ENCODE measurements at places on chromosomes 11 and 22.

DNA sequence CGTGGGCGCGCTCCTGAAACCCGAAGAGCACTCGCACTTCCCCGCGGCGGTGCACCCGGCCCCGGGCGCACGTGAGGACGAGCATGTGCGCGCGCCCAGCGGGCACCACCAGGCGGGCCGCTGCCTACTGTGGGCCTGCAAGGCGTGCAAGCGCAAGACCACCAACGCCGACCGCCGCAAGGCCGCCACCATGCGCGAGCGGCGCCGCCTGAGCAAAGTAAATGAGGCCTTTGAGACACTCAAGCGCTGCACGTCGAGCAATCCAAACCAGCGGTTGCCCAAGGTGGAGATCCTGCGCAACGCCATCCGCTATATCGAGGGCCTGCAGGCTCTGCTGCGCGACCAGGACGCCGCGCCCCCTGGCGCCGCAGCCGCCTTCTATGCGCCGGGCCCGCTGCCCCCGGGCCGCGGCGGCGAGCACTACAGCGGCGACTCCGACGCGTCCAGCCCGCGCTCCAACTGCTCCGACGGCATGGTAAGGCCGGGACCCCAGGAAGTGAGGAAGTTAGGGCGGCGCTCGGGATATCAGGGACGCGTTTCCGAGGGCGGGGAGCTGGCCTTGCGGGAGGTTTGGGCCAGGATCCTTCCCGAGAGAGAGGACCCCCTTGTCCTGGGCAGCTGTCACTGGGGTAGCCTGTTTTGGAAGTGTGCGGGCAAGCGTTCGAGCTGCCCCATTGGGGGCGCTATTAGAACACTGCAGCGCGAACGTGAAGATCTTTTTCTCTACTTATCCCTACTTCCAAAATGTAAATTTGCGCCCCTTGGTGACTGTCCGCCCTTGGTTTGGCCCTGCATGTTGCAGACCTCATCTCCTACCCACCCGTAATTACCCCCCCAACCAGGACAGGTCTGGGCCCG lies 796 bp downstream of the MYOD1 start:
- DNase-seq = no peak

DNA sequence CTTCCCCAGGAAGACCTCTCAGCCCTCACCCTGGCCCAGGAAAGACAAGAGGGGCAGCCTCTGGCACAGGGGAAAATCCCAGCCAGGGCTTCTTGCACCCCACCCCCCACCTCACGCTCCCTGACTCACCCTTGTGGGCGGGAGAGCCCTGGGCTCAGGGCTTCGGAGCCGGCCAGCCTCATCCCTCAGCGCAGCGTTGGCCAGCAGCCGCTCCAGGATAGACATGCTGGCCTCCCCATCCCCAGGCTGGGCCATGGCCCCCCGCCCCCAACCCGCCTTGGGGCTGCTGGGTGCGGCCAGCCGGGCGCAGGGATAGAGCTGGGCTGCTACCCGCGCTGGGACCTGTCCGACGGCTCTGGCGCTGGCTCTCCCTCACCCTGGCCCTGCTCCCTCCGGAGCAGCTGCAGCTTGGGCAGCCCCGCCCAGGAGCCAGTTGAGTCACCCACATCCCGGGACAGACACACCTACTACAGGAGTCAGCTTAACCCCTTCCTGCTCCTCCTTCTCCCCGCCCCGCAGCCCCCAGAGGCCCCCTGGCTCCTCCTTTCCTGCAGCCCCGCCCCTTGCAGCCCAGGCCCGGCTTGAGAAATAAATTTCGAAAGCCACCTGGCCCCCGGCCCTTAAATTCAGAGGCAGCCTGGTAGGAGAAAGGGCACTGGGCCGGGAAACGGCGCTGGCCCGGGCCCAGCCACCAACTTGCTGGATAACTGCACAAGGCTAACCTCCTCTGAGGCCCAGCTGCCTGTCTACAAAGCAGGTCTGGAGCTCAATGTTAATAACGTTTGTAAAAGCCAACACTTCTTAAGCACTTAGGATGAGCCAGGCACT lies 13.4 kb downstream of the TNKS1BP1 start:
- no peak for DNase-seq

DNA sequence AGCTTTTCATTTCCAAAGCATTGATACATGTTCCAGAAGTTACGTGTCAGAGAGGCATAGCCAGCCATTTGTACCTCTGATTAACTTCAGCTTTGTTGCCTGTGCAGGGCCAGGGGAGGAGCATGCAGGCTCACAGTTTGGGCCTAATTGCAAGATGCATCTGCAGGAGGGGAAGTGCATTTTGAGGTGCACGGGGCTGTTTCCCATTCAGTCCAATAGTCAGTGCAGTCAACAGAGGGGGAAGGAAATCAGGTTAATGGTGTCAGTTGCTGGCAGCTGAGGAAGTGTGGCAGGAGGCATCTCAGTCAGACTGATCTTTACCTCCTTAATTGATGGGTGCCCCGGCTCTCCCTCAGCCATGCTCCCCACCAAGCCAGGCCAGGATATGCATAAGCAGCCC lies 39.3 kb downstream of the ABCC8 start:
- no peak for DNase-seq

DNA sequence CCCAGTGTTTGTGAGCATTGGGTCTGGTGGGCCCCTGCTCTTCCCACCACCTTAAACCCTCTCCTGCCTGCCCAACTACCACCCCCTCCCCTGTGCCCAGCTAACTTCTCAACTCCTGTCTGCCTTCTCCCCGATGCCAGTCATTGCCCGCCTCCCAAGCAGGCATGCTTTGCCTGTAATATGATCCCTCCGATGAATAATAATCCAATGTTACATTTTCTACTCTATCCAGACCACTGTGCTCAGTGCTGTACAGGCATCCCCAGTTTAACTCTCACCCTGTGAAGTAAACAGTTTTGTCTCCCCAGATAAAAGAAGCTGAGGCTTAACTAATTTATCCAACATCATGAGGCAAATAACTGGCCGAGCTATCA lies 35.5 kb upstream of the OLFML1 start:
- DNase-seq = no peak

DNA sequence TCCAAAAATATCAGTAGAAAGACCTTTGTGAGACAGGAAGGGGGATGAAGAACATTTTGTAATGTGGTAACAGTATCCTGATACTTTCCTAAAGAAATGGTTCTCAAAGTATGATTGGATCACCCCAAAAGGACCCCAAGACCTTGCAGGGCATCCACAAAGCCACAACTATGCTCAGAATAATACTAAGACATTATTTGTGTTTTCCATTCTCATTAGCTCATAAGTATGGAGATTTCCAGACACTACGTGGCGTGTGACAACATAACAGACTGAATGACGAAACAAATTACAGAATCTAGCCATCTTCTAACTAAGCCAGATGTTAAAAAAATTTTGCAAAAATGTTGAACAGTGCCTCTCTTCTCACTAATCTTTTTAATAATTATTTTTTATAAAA lies 24.9 kb downstream of the CHEK2 start:
- no peak for DNase-seq

All from NCI-H187 treated with DMSO at 0.1 percent for 48 hours (cell line).